Progenitor cell of endocrine pancreas (in vitro differentiated cells): ENCODE measurements at places on chromosomes 3 and 15.

DNA sequence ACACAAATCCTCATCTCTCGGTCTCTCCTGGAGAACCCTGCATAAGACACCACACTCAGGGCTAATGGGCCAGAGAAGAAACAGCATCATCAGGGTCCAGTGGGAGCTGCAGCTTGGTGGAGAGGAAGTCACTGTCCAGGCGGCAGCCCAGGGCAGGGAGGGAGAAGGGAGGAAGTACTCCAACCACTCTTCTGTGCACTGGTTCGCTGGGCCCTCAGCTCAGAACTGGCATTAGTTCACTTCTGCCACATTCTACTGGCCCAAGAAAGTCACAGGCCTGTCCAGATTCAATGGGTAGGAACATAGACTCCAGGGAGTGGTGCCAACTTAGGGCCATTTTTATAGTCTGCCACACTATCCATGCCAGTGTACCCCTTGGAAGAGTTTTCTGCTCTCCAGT, 169.0 kb downstream of the ABHD5 start:
- DNase-seq, result no peak
- no peak overlapping the region for H3K4me3 ChIP-seq
- H3K36me3 ChIP-seq, result no peaks in the 10 kb centered on the region

- H3K36me3 ChIP-seq, result no peaks in the 10 kb centered on the region
- no peak for DNase-seq
- H3K4me1 ChIP-seq, result peaks cover 1% of the 10 kb centered on the region
- H3K27me3 ChIP-seq, result peaks cover 13% of the 10 kb centered on the region
- H3K4me3 ChIP-seq, result no peak overlapping the region
- H3K27ac ChIP-seq, result no peak overlapping the region
Measured at GRCh38 chr15:27582726-27583410, 516.2 kb downstream of the OCA2 start.

- H3K27ac ChIP-seq, result peak overlapping the region; percentile 81
Measured at GRCh38 chr3:66997560-66998112, 471 bp upstream of the KBTBD8 start.

DNA sequence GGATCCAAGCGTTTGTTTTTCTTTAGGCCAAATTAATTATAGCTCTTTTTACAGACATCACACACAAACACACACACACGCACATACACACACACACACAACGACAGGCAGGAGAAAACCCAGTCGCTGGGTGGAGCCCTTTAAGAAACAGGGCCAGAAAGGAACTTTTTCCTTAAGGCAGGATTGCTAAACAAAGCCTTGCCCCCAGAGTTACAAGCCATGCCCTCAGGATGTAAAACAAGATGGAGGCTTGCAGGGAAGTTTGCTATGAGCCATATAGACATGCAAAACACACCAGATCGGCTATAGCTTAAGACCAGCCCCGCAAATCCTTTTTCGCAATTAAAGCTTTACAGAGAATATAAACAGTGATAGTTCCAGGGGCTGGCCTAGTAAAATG, 16.3 kb upstream of the IQCF2 start:
- H3K27me3 ChIP-seq, result no peaks in the 10 kb centered on the region
- H3K27ac ChIP-seq, result no peak overlapping the region
- no peak for DNase-seq
